NCI-H460 (cell line): ENCODE measurements at places on chromosomes 5 and 9. TPM values are rescaled to one million over a fixed set of nuclear protein-coding genes. Genes with fewer than 3 reads are reported as not detected.

DNA sequence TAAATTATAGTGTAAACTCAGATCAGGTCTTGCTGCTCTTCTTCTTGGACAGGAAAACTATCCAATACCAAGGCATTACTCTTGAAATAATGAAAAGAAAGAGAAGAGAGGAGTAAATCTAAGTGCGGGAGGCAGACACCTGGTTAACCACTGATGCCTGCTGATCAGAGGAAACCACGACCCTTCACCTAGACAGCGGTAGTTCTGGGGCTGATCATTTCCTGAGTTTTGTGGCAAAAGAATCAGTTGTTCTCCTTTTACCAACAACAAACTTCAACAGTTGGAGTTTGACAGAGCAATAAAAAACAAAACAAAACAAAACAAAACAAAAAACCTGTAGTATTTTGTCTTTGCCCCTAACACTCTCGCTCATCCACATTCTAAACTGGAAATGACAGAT is 3.0 kb downstream of the RLN1 start:
- DNase-seq: no peak

DNA sequence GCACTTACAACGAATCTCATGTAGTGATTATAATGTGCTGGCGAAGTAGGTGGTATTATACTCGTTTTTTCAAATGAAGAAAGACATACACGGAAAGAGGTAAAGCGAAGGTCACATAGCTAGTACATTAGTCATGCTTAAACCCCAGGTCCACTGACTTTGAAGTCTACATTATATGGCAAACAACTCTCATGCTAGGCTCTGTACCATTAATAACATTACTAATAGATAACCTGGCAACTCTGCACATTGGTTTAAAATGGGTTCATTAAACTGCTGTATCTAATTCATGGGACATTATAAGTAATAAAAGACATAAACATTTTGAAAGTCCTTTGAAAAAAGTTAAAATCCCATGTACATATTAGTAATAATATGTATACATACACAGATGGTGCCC is 21.2 kb downstream of the FYB1 start:
- DNase-seq: no peak

DNA sequence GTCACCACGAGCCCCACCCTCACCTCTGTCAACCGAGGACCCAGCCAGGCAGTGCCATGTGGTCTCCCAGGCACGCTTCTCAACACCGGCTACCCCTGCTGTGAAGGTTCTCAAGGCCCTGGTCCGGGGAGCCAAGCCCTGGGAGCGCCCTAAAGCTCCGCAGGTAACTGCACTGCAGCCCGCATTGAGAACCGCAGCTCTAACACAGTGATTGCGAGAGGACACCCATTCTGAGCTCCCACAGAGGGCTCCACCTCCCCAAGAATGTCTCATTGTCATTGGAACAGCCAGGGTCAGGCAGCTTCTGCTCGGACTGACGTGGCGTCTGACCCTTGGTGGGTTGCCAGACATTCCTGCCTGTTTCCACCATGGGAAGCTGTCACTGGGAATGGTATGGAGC is 88.3 kb downstream of the ANKRD33B start:
- no peak for DNase-seq

GRCh38 chr5:150209099-150209635 is 19.3 kb downstream of the SLC6A7 start:
- peak; percentile 99 for DNase-seq

- DNase-seq: no peak
These were observed 234.7 kb downstream of the SYK start for GRCh38 chr9:91036356-91036755.

DNA sequence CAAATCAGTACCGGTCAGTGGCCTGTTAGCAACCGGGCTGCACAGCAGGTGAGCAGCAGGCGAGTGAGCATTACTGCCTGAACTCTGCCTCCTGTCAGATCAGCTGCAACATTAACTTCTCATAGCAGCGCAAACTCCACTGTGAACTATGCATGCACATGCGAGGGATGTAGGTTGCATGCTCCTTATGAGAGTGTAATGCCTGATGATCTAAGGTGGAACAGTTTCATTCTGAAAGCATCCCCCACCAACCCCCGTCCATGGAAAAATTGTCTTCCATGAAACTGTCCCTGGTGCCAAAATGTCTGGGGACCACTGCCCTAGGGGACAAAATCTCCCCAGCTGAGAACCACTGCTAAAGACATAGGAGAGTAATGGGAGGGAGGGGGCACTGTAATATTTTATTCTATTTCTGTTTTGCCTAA is 51.1 kb downstream of the P4HA2 start:
- DNase-seq: no peak

GRCh38 chr9:127162046-127162863 is 39.8 kb upstream of the ANGPTL2 start:
- no peak for DNase-seq

DNA sequence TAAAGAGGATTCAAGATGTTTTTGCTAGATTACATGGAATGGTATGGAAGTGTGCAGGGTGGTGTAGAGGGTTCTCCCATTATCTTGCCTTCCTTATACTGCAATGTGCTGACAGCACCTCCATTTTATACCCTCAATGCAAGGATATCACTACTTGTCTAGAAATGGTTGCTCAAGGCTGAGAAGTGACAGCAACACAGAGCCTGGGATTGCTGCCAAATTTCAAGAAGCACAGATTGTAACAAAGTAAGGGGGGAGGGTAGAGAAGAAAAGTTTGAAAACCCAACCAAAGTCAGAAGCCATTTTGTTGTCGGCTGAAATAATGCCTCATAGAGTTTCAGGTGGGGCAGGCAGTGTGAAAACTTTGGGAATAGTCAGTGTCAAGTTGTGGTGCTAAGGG is 29.8 kb downstream of the PCDHAC2 start:
- DNase-seq: no peak

DNA sequence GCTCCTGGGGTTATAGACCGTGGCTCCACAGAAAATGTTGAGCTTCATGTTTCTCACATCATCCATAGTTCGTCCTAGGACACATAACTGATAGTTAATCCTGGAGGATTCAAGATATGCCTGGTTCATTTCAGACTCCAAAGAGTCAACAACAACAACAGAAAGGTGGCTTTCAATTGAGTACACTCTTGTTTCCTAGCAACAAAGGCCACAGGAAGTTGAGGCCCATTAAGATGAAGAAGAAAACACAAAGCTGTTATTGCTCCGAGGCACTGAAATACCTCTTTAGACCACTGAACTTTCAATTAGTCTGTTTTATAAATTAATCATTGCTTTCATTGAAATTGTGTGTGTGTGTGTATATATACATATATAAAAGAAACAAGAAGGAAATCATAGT is 154.5 kb downstream of the YIPF5 start:
- no peak for DNase-seq

DNA sequence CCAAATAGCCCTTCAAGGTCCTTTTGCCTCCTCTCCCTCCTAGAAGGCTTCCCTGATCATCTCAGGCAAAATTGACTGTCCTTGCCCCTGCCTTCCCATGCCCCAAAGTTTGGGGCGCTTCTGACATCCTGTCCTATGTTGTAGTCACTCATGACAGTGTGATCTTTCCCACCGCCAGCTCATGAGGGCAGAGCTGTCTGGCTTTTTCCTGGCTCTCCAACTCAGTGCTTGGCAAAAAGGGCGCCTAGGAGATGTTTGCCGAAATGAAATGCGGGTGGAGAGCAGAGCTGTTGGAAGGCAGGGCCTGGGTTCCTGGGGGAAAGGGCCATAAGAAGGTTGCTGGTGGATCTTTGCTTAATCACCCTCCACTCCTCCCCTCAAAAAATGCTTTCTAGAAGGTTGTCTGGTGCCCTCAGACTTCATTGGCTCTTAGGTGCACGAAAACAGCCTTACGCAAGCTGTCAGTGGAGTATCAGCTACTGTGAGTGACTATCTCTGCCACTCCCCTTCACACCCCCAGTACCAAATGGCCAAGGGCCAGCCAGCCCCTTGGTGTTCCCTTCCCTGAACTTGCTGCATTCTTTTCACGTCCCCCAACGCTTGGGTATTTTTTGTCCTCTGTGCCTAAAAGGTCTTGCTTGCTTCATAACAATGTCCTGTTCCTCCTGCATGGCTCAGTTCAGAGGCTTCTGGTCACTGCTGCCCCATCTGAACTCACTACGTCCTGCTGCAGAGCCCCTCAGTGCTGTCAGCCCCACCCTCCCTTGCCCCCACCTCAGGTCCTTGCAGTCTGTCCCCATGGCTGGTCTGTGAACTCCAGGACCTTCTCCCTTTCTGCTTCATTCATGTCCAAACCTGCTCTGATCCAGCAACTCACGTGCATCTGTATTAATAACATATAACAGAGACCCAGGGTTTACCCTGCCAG is 2.6 kb upstream of the SLC25A51 start:
- no peak for DNase-seq

DNA sequence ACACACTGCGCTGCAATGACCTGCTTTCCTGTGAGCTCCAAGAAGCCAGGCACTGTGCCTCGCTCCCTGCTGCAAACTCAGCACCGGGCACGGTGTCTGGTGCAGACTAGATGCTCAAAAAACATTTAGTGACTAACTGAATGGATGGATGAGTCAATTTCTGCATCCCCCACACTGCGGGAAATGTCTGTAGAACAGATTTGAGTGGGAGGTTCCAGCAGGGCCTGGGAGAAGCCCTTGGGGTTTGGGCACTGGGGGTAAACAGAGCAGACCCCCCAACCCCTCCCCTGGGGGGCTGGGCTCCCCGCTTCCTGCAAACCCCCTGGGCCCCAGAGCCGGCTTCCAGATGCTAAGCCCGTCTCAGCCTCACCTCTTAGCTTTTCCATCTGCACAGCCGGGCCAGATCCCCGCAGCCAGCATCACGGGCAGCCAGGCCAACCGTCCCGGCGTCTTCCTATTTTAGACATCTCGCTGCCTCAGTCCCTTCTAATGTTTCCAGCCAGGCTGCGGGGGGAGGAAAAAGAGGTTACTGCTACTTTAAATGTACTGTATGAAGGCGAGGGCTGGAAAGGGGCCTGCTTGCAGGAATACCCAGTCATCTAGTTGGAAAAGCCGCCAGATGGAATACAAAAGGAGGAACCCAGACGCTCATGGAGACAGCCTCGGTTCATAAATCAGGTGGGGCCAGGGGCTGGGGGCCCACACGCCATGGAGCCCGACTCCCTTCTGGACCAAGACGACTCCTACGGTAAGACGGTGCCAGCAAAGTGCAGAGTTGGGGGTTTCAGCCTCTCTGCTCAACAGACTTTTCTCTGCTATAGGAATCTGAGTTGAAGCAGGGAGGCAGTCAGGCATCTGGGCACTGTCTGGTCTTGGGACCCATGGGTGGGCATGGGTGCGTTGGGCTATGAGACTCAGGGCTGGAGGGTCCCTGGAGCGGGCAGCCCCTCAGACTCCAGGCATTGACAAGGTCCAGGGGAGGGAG is 67.1 kb upstream of the GGTA1 start:
- no peak for DNase-seq

DNA sequence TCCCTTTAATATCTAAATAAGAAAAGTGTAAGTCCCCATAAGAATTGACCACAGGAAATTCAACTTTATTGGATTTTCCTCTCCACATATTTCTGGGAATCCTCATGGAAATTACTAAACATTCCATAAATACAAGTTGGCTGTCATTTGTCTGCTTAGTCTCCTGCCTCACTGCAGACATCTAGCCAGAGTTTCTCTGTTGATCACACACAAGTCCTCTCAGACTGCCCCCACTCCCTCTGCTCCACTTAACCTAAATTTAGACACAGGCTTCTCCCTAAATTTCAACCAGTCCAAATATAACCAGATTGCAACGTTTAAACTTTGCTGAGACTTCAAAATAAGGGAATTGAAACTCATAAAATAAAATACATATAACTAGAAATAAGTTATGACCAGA is 982.1 kb downstream of the DTWD2 start:
- DNase-seq: no peak

GRCh38 chr9:126509718-126510117 is 104.0 kb upstream of the LMX1B start:
- no peak for DNase-seq

DNA sequence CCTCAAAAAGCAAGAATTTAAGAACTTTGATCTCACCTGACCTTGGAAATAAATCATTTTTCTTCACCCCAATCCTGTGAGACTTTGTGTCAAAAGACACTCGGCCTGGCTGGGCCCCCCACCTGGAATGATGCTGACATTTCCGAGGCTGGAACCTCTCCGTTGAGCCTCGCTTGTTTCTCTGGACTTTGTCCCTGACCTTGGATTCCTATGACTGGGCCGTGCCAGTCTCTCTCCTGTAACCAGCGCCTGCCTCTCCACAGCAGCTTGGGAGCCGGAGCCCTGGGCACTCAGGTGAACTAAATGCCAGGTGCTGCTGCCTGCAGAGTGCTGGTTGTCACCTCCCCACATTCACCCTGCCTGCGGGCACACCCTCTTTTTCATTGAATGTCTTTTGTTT is 62.7 kb downstream of the RETREG1 start:
- DNase-seq: no peak

Gene FOXD4L4
- total RNA-seq: 0.07 TPM in 1 of 2 replicates, not detected in the other

Gene BTNL9
- 1.0 TPM in 2 replicates for total RNA-seq

Gene C1QTNF2
- not detected in 2 replicates for total RNA-seq

Gene SRD5A1
- 21.4 and 21.6 TPM in 2 replicates for total RNA-seq

Gene PCDHA1
- total RNA-seq: 0.07 and 0.12 TPM in 2 replicates

Gene BNC2
- total RNA-seq: 5.7 and 5.8 TPM in 2 replicates

Gene PDCD1LG2
- total RNA-seq: 7.0 and 9.8 TPM in 2 replicates

Gene SMIM27
- total RNA-seq: 1.4 and 11.5 TPM in 2 replicates

Gene C5orf34
- 11.5 and 13.1 TPM in 2 replicates for total RNA-seq

Gene RGS7BP
- total RNA-seq: not detected in 2 replicates
